ENCODE measurements at places on chromosomes 3 and 15.

DNA sequence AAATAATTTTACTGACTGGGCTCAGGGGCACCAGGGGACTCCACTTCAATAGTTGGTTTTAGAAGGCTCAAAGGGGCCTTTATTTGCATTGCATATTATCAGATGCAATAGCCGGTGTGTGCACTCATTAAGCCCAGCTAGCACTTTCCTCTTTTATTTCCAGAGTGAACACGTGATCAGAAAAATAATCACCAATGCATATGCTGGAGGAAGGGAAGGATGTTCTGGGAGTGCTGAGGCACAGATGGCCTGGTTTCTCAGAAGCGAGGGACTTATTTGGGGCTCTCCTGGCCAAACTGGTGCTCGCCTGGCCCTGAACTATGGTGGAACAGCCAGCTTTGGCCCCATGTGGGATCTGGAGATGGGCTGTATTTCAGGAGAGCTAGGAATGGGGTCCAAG is 60.4 kb upstream of the SEC13 start:
- DNase-seq = no peak

DNA sequence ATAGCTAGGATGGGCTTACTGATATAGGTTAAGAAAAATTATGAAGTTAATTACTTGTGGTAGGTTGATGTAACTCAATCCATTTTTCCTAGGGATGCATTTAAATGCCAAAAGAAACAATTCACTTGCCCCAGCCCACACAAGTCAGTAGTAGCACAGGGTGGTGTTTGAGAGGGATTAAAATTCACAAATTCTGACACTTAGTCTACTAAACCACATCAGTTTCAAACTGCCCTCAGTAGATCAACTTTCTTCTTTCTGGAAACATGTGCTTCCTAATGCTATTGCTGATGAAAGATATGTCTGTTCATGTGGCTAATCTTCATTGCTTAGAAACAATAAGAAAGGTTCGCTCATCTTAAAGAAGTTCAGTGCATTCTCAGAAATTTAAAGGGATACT is 160.6 kb downstream of the EPHA3 start:
- no peak for DNase-seq

GRCh38 chr3:170256597-170256996 is 34.4 kb downstream of the PRKCI start:
- no peak for DNase-seq

DNA sequence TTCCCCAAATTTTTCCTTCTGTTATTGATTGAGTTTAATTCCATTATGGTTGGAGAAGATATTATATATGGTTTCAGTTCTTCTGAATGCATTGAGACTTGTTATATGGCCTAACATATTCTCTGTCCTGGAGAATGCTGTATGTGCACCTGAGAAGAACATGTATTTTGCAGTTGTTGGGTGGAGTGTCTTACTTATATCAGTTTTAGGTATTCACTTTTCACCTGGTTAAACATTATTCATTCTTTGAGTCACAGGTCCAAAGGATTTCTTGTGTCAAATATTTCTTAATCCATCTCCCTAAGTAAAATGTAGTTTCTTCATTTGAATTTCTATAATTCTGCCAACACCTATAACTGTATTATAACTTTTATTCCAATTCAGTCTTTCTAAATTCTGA is 17.8 kb downstream of the ACKR2 start:
- no peak for DNase-seq

GRCh38 chr15:73800662-73801345 is 47.7 kb upstream of the INSYN1 start:
- DNase-seq = peak; percentile 59

DNA sequence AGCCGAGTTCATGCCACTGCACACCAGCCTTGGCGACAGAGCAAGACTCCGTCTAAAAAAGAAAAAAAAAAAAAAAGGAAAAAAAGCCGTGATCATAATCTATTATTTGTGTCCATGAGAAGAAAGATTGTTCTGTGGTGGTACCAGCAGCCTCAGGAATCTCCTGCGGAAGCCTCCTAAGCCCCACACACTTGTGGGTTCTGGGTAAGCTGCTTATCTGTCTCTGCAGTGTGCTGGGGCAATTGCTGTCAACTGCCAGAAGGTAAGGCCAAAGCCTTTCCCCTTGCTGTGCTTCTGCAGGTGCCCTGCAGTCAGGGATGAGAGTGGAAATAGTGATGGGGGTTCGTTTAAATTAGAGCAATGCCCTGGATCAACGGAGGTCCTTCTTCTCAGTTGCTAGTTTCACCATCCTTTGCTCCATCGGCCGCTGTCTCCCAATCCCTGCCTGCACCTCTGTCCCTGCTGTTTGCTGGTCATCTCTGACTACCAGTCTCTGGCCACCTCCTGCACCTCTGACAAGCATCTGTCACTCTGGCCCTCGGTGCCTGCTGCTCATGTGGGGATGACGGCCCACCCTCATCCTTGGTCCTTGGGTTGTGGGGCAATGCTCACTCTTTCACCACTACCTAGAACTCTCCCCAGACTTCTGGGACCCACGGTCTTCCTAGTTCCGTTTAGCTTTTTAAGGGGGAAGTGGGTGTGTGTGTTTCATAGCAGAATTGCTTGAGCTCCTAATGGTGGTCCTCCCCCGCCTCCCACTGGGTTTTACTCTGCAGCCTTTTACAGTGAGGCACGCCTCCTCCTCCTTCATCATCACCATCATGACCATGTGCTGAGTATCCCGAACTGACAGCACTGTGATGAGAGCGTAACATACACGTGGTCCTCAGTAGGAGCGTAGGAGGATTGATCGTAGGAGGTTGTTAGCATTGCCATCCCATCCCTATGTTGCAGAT is 25.5 kb downstream of the CHRD start:
- no peak for DNase-seq

DNA sequence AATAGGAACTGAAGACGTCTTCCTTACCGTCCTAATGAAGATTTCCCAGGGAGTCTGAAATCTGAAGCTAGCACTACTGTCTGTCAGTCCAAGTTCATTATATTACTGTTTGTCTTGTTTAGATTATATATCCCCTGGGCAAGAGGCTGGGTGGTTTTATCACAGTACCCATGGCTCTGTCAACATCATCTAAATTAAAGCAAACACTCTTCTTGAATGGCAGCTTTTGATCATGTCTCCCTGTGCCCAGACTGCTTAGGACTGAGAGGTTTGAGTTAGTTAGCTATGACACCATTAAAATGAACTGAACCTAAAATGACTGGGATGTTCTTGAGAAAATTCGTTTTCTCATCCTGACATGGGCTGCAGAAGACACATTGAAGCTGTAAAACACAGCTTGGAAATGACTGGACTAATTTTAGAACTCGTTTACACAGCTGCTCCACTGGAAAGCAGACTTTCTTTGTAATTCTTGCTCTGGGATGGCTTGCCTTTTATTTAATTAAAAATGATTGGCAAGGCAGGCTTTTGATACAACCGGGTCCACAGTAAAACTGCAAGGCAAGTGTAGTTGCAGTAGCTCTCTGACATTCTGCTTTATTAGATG is 243.5 kb downstream of the MFSD1 start:
- no peak for DNase-seq

DNA sequence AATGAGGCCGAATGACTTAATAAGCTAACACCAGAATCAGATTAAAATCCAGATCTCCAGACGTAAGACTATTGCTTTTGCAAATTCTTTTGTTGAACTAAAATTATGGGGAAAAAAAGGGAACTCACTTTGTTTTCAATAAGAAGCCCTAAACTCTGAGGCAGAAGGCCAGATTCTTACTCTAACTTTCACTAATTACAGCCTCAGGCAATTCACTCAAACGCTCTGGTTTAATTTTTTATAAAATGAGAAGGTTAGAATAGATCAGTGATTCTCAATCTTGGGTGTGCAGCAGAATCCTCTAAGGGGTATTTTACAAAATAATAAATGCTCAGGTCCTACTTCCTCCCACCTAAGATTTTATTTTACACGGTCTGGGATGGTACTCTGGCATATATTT is 38.1 kb downstream of the C3orf70 start:
- DNase-seq = no peak

GRCh38 chr3:157379525-157380140 is 57.0 kb upstream of the PTX3 start:
- no peak for DNase-seq

DNA sequence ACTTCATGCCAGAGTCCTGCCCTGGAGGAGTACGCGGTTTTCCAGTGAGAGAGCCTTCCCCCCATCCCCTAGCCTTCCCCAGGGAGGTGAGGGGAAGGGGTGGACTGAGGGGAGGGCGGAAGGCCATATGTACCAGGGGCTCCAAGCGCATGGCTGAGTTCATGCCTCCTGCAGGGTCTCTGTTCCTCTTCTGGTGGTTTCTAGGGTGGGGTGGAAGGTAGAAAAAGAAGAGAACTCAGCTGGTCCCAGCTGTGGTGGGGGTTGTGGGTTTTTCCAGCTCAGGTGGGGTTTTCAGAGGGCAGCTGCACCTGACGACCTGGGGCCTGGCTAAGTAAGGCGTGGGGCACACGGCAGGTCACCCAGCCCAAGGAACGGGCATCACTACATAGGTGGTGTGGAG is 10.7 kb upstream of the IQSEC1 start:
- DNase-seq = no peak

DNA sequence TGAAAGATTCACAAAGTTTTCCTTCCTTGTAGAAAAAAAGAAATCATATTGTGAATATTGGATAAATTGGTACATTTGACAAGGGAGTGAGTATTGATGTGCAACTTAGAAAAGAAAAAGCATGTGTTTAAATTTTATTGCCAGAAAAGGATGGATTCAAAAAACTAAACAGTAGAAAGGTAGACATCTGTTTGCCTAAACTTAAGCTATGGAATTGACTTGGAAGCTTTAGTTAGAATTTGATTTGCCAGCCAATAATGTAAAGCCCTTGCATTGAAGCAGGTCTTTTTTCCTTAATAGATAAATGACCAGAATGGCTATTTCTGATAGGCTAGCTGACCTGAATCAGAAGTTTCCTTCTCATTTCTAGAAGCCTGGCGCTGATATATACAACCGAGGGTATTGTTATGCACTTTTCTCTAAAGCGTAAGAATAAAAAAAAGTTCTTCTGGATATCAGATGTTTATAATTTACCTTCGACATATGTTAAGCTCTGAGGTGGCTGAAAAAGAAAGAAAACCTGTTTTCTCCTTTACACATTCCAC is 4.2 kb downstream of the RARB start:
- no peak for DNase-seq

- DNase-seq = no peak
These were observed 20.6 kb upstream of the FBLN2 start for GRCh38 chr3:13528217-13528867.

DNA sequence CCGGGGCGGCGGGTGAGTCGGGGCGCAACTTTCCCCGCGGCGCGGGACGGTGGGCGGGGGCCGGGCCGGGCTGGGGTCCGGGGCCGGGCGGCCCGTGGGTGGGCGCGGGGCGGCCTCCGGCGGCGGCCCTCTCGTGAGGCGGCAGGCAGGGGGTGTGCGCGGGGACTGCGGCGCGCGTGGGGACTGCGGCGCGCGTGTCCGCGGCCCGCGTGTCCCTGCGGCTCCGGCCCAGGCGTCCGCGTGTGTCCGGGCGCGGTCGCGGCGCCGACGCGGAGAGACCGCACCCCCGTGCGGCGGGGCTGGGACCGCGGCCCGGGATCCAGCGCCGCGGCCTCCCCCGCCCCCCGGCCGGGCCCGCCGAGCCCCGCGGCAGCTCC is 349 bp downstream of the PLXNA1 start:
- no peak for DNase-seq

GRCh38 chr3:100155128-100155527 is 40.8 kb upstream of the FILIP1L start:
- no peak for DNase-seq

DNA sequence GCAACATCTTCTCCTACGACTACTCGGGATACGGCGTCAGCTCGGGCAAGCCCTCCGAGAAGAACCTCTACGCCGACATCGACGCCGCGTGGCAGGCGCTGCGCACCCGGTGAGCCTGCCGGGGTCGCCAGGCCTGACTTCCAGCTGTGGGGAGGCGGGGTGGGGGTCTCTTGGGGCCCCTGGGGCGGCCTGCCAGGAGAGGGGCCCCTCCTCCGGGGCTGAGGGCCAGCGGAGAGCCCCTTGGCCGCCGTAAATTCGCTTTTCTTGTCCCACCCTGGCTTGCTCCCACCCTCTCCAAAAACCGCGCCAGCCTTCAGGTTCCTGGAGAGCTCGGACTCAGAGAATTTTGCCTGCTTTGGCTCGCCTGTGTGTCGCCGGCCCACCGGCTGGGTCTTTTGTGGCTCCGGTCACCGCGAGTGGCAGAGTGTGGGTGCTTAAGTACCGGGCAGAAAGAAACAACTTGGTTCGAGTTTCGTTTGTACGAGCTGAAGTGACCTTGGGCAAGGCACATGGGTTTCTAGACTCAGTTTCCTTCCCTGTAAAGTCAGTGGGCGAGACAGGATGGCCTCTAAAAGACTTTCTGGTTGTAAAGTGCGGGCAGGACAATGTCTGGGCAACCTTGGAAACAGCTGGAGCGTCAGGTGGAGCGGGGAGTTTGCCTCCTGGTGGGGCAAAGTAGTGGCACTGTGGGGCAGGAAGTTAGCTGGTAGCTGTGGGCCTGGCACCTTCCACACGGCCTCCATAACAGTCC is 976 bp downstream of the ABHD17C start:
- no peak for DNase-seq

DNA sequence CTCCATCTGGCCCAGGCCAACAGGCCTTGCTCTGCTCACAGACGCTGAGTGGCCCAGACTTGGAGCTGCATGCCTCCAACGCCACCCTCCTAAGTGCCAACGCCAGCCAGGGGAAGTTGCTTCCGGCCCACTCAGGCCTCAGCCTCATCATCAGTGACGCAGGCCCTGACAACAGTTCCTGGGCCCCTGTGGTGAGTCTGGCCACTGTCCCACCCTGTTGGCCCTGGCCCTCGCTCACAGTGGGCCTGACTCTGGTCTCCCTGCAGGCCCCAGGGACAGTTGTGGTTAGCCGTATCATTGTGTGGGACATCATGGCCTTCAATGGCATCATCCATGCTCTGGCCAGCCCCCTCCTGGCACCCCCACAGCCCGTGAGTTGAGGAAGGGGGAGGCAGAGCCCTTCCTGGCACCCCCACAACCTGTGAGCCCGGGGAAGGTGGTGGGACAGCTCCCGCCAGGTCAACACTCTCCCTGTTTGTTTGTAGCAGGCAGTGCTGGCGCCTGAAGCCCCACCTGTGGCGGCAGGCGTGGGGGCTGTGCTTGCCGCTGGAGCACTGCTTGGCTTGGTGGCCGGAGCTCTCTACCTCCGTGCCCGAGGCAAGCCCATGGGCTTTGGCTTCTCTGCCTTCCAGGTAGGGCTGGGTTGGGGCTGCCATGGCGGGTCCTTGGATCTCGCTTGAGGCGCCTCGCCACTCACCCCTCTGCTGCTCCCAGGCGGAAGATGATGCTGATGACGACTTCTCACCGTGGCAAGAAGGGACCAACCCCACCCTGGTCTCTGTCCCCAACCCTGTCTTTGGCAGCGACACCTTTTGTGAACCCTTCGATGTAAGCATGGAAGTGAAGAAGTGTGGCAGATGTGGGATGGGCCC is 10.0 kb downstream of the NT5DC2 start:
- no peak for DNase-seq

DNA sequence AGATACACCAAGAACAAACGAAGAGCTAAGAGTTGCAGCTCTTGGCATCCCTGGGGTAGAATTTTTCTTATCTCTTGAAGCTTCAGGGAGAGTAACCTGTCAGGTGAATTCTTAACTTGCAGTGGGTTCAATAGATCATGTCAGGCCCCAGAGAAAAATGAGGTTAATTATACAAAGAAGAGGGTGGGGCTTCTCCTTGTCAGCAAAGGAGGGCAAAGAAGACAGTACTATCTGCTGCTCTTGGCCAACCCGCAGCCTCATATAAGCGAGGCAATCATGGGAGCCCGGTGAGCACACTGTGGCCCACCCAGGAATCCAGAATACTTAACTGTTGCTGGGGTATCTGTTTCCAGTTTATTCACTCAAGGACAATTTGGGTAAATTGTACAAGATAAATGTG is 110.2 kb downstream of the SEMA5B start:
- no peak for DNase-seq

GRCh38 chr3:69725994-69726571 is 13.2 kb upstream of the MITF start:
- DNase-seq = no peak
